ENCODE measurements at places on chromosomes 7 and 10.

DNA sequence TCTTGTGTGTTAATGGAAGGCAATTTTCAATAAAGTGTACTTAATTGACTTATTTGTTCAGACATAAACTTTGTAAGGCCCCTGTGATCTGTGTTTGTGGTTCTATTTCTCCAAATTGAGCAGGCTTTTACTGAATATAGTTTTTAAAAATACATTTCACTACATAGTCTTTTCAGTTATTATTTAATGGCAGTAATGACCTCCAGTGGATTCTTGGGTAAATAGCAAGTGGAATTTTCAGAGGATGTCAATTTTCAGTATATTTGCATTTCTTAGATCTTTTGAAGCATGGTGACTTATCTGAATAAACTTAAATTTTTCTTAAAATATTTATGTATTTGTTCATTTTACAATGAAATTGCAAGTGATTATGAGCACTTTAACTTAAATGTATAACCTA lies 203.1 kb upstream of the PCLO start:
- no peak for DNase-seq

GRCh38 chr10:14032406-14032998 lies 298.2 kb downstream of the FRMD4A start:
- no peak for DNase-seq

GRCh38 chr10:70575874-70576802 lies 26.4 kb downstream of the PRF1 start:
- peak; percentile 74 for DNase-seq

- DNase-seq = no peak
These were observed 8.4 kb upstream of the CCNY start for GRCh38 chr10:35327790-35328403.

- peak; percentile 78 for DNase-seq
These were observed 1.8 kb downstream of the HMX2 start for GRCh38 chr10:123149568-123150270.

- DNase-seq = no peak
These were observed 59.1 kb downstream of the ZNF365 start for GRCh38 chr10:62433181-62433692.

- DNase-seq = no peak
These were observed 155.6 kb downstream of the SH3PXD2A start for GRCh38 chr10:103699611-103700435.

GRCh38 chr10:59337201-59337652 lies 25.1 kb downstream of the FAM13C start:
- no peak for DNase-seq

- DNase-seq = no peak
These were observed 48.3 kb downstream of the BAIAP2L1 start for GRCh38 chr7:98352621-98353020.

All from GM06990 (cell line).